ENCODE measurements at places on chromosomes 16 and 17.

DNA sequence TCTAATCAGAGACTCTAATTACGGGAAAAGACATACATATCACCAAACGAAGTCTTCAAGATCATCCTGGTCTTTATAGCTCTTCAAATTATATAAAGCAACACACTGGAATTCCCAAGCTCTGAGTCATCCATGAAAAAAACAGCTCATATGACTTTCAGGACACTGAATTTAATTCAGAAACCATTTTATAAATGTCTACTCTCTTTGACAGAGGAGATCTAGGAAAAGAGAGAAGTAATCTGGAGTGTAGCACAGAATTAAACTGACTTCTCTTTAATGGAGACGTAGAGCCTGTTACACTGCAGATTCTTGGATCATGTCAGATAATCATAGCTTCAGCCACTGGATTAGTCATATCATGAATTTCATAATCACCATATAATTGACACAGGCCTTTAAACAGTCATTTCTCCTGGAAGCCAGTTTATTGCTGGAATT lies 86.8 kb upstream of the WSB1 start:
- no peak for DNase-seq

GRCh38 chr17:72125226-72125651 lies 4.4 kb downstream of the SOX9 start:
- DNase-seq, result no peak

GRCh38 chr16:11547118-11547916 lies 39.4 kb downstream of the LITAF start:
- DNase-seq, result no peak

DNA sequence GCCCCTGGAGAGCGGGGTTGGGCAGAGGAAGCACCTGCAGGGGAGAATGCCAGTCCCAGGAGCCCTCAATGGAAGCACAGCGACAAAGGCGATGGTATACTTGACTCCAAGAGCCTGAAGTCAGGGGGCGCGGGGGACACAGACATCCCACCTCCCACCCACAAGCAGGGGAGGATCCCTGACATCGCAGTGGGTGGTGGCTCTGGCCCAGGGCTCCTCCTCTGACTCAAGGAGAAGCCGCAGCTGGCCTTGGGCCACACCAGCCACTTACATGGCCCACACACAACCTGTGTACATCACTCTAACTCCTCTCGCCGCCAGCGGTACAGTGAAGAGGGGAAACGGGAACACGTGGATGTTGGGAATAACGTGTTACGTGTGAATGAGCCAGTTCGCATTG lies 44.3 kb downstream of the FZD2 start:
- DNase-seq, result no peak

Measured in stimulated activated CD4-positive, alpha-beta T cell treated with anti-CD3 and anti-CD28 coated beads, Interleukin-1b, Interleukin-23, amount 100 ng/mL, for 48 hours (primary cell).